D341Med (cell line): ENCODE measurements at places on chromosomes 4 and X.

DNA sequence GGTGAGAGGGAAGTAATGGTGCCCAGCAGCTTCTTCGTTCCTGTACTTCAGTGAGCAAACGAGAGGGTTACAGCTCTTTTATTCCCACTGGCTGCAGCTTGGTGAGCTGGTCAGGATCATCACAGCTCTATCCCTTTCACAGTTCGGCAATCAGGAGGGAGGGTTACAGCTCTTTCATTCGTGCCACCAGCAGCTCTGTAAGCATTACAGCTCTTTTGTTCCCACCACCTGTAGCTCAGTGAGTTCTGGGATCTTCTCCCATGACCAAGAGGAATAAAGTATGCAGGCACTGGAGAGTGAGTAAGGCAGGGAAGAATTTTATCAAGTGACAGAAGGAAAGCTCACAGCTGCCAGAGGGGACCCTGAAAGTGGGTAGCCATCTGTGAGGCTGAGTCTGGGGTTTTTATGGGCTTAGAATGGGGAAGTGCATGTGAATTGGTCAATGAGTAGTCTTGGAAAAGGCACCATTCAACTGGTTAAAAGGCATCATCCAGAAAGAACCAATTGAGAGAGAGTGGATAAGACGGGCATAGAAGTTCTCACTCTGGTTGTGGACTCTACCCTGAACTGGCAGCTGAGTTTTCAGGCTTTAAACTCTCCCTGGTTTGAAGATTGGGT is 123.7 kb downstream of the COX18 start:
- no peak for DNase-seq

DNA sequence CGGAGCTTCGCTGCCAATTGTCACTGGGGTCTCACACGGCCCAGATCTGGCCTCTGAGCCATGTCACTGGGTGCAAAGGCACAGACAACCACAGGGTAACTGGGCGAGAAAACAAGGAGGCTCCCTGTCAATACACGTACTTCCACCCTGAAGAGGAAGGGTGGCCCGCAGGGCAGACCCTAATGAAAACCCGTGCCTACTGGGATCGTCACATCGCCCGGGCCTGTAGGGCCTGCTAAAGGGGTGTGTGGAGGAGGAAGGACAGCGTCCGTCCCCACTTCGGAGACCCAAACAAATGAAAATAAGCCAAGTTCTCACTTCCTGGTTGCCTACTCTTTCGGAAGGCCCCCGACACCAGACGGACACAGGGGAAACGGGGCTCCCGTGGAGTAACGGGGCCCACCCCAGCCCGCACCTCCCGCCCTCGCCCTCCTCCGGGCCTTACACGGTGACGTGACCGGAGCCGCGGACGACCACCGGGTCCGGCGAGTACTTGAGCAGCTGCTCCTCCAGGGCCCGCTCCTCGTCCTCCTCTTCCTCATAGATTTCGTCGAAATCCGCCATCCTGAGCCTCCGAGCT is 578 bp downstream of the CHIC2 start:
- peak; percentile 40 for DNase-seq

DNA sequence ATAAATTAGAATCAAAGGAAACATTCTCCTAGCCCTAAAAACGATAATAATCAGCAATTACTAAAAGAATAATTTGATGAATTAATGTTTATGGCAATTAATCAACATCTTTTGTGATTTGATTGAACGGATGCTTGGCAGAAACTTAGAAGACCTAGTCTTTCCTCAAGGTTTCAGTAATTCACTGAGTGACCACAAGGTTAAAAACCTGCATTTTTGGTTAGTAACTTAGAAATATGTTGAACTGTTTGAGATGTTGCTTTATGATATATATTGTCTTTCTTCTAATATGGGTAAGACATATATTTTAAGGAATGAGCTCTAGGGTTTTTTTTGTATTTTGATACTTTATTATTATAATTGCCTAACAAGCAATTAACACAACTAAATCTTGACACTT is 793.0 kb upstream of the NDST4 start:
- DNase-seq: no peak

DNA sequence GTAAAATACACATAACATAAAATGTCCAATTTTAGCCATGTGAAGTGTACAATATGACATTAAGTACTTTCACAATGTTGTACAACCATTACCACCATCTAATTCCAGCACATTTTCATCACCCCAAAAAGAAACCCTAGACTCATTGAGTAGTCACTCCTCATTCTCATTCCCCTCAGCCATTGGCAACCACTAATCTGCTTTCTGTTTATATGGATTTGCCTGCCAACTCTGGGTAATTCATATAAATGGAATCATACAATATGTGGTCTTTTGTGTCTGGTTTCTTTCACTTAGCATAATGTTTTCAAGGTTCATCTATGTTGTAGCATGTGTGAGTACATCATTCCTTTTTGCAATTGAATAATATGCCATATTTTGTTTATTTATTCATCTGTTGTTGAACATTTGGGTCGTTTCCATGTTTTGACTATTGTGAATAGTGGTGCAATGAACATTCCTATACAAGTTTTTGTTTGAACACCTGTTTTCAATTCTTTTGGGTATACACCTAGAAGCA is 43.0 kb downstream of the EIF2S3 start:
- DNase-seq: no peak

DNA sequence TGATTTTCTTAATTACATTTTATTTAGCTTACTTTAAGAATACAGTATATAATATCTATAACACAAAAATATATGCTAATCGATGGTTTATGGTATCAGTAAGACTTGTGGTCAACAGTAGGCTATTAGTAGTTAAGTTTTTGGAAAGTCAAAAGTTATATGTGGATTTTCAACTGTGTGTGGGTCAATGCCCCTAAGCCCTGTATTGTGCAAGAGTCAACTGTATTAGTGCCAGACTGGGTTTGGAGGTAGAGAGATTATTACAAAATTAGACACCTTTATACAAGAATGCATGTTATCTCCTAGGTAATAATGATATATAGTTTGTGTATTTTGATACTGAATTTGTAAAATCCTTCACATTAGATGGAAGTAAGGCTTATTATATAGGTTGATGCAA is 100.3 kb upstream of the PRR32 start:
- DNase-seq: no peak

- DNase-seq: no peak
Measured at GRCh38 chr4:160353548-160353947, 1250.7 kb downstream of the RAPGEF2 start.

DNA sequence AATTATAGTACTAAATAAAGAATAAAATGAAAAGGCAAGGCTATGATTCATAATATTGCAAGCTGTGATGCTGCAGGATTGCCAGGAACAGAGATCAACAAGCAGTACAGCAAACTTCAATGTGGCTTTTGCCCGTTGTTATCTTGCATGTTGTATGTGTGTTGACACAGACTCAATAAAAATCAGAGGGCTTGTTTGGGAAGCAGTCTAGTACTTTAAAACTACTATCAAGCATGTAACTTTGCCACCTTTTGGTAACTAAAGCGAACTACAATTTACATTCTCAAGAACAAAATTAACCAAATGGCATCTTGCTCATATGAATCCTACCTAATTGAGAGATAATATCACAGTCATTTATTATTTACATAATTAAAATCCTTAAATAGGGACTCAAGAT is 79.8 kb upstream of the GPM6A start:
- peak; percentile 34 for DNase-seq

DNA sequence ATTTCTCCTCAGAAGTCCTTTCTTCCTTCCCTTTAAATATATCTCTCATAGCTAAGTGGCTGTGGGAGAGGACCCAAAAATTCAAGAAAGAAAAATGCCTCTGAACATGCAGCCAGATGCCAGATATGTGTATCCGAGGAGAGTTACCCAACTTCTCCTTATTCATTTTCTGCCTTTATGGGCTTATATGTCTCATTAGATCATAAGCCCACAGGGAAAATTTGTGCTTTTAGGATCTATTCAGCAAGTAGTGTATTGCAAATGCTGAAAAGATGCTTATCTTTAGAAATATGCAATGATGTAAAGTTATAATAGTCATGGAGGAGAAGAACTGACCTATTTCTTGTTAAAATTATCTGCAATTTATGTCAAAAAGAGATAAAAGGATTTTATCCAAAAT is 371.8 kb upstream of the NOCT start:
- DNase-seq: no peak

DNA sequence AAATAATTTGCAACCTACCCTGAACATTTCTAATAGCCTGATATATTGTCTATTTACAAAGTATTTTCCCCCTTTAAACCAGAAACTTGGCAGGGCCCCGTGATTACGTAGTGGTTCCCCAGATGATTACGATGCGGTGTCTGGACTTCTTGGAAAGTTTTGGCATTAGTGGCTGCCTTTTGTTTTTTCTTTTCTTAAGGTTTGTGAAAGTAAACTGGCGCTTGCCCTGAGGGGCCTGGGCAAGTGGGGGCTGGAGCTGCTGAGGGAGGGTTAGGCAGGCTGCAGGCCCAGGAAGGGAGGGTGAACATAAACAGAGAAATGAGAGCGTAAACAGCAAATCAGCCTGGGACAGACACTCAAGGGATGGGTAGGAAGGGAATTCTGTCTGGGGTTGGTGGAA is 123.6 kb upstream of the MSX1 start:
- DNase-seq: no peak

GRCh38 chr4:172125443-172125842 is 312.2 kb downstream of the GALNTL6 start:
- no peak for DNase-seq

DNA sequence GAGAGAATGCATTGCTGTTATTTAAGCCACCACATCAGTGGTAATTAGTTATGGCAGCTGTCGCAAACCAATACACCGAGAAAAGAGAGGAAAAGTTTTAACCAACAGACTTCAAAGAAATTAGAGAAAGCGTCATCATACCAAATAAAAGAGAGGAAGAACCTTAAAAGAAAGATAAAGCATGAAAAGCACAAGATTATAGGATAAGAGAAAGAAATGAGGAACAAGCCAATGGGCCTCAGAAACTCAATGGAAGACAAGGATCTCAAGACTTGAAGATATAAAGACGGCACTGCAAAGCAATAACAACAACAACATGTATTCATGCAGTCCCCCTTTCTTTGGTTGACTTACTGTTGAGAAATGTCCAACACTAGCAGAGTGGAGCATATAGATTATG is 22.8 kb upstream of the ASMTL start:
- DNase-seq: no peak

DNA sequence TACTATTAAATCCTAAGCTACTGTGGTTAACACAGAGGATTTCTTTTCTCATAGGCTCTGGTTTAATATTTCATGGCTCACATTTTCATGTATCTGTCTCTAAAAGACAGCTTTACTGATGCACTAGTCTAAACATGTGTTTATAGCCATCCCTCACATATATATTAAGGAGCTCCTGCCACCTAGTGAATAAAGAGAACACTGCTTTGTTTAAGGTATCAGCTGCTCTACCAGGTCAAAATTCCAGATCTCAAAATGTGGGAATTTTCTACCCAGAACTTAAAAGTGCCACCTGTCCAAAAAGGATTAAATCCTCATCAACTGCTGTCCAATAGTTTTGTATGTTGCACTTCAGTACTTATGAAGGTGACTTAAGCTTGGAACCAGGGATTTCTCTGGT is 188.5 kb upstream of the TEX13C start:
- peak; percentile 9 for DNase-seq

- no peak for DNase-seq
Measured at GRCh38 chrX:18616688-18617406, 55.1 kb downstream of the RS1 start.

GRCh38 chr4:96593422-96593821 is 753.5 kb downstream of the PDHA2 start:
- DNase-seq: no peak

- peak; percentile 50 for DNase-seq
Measured at GRCh38 chr4:144754562-144755410, 108.8 kb downstream of the HHIP start.

DNA sequence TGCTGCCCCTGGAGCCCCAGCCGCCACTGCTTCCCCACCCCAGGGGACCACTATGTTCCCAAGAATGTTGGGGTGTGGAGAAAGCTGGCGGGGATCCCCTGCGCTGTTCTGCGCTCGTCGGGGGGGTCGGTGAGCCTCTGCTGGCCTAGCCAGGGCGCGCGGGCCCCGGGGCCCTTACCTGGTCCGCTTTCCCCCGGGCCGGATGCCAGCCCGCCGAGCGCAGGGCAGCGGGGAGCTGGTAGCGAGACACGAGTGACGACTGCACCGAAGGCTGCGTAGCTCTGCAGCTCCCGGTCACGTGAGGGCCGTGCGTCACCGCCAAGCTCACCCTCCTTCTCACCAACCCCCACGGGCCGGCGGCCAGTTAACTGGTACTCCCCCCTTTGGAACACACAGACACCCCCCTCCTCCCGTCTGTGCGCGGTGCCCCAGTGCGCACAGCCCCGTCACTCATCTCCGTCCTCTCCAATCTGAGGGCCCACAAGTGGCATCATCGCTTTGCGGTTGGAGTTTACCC is at the start of gene BEX1:
TSS of gene BEX1 (minus strand) at position 254 of the 517 bp plus-strand sequence. CDS start 897 bp downstream, outside the sequence.
- peak; percentile 87 for DNase-seq

- no peak for DNase-seq
Measured at GRCh38 chrX:50161127-50161526, 39.7 kb downstream of the AKAP4 start.

DNA sequence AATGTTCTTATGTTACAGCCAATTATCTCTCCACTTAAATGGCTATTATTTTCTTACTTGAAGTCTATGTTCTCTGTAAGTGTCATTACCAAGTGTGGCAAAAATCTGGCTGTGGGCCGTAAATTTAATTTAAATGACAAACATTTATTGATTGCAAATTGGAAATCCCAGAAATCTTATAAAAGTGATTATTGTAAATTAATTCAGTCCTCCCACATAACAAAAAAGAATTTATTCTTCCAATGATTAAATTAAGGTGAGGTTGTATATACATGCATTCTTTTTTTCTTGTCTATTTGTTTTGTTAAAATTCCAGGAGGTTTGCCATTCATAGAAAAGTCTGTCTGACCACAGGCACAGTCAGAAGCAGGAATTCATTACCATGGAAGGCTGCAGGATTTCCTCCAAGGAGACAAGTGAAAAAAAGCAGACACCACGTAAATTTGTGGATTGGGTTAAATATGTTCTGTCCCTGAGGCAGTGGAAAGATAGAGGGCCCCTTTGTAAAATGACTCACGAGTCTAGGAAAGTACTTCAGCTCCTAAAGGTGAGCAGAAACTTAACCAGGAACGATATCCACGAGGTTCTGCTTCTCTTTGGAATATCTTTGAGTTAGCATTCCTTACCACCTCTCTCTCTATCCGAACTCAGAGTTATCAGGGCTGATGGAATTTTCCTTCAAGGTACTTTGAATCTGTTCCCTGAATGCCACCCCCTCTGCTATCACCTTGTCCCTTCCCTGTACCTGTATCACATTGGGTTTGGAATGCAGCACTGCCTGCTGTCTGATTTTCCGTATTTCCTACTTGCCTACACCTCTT is 10.7 kb downstream of the PPARGC1A start:
- DNase-seq: no peak

- peak; percentile 94 for DNase-seq
Measured at GRCh38 chr4:7719354-7720174, 220.1 kb downstream of the AFAP1 start.
